Vagina (tissue), 2 donors: ENCODE measurements at places on chromosomes 12 and 14.

DNA sequence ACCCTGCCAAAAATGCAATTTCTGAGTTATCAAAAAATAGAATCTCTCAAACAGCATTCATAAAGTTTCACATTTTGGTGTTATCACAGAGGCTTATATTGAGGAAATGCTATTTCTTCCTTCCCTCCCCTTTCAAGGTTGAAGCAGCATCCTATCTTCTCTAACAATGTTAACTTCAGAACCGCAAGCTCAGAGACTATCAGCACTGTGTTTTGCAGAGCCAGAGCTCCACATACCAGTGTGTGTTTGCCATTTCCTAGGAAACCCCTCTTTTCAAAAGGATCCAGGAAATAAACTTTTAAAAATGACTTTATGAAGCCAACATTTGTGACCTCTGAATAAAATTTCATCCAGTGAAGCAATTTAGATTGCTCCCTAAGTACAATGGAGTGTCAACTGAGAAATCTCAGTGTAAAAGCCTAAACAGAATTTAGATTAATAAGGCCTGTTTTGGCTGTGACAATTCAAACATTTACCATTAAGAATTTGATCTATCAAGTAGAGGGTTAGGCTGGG, 332.6 kb downstream of the NOVA1 start:
- DNase-seq = no peak

DNA sequence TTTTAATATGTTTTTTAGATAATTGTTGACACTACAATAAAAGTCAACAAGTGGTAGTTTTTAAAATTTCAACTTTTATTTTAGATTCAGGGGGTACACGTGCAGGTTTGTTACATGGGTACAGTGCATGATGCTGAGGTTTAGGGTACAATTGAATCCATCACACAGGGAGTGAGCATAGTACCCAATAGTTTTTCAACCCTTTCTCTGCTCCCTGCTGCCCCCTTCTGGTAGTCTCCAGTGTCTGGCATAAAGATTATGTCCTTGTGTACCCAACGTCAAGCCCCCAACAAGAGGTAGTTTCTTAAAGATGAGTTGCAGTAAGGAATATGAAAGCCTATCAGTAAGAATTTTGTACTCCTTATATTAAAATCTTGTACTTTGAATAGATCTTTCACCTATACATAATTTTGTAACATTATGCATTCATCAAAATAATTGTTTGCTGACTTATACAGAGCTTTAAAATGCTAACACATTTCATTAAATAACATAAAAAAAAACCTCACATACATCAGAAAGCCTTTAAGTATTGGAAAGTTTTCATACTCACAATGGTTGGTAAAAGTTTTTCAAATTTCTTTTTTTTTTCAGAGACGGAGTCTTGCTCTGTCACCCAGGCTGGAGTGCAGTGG, 5.4 kb upstream of the RALGAPA1 start:
- DNase-seq = no peak

DNA sequence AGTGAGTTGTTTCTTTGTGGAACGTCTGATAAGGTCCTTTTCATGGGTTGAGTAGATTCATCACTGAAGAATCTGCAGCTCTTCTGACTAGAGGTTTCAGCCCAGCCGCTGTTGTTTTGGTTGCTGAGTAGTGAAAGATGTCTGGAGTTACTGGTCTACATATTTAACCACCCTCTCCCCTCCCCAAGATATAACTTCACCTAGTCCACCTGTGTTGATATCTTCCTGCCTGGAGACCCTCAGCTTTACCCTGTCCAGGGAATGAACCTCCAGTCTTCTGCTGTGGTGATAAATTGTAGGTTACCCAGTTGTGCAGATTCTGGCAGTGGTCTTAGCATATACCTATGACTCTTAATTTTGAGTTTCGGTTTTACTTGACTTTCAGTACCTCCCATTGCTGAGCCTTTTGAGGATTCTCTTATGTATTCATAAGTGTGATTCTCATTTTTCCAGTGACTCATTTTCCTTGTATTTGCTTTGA, 62.9 kb downstream of the CCDC91 start:
- no peak for DNase-seq

GRCh38 chr12:98750511-98750910, 105.4 kb downstream of the APAF1 start:
- DNase-seq = no peak

DNA sequence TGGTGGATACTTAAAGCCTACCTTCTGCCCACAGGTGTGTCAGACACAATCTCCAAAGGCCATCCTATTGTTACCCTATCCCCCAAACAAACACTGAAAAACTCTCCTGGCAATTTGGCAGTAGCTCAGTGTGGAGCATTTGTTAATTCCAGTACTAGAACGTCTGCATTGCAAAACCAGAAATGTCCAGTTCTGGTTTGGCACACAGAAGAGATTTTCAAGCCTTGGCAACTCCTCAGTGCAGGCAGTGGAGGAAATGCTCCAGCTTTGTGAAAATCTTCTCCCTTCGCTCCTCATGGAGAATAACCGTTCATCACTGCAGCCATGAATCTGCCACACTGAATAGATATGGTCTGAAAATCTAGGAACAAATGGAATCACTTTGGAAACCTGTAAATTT, 5.3 kb upstream of the SOCS2 start:
- no peak for DNase-seq

- DNase-seq = no peak
Measured at GRCh38 chr12:48078901-48079300, 27.0 kb downstream of the SENP1 start.

GRCh38 chr14:49953196-49953595, 60.3 kb downstream of the ARF6 start:
- DNase-seq = no peak

DNA sequence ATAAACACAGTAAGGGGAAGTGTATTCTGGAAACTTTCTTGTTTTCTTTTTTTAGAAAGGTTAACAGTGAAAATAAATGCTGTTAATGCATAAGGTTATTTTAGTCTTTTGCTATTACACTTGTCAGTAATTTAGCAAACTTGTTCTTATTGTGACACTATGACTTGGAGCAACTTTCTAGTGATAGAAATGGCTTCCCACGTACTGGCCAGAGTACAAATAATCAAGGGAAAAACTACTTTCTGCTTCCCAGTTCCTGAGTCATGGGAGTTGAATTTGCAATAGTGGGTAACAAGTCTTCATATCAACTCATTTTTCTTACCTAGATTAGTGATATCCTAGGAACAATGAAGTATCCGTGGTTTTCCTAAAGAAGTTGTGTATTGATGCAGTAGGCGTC, 1072.3 kb downstream of the FLRT2 start:
- no peak for DNase-seq
